ENCODE measurements at places on chromosomes 3 and 15.

DNA sequence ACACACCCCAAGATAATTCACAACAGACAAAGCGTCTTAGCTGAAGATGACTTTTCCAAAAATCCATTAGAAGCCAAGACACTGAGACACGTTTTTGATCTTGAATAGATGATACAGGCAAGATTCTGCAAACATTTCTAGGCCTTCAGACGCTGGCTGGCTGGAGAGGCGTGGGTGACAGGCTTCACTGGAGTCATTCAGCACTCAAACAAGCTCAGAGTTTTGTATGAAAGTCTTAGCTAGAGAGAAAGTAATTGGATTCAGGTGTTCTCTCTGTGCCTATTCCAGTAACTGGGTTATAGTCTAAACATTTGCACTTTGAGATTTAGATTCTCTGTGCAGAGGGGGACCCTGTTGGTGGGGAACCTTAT lies 147.7 kb upstream of the BHLHE40 start:
- no peak for DNase-seq

DNA sequence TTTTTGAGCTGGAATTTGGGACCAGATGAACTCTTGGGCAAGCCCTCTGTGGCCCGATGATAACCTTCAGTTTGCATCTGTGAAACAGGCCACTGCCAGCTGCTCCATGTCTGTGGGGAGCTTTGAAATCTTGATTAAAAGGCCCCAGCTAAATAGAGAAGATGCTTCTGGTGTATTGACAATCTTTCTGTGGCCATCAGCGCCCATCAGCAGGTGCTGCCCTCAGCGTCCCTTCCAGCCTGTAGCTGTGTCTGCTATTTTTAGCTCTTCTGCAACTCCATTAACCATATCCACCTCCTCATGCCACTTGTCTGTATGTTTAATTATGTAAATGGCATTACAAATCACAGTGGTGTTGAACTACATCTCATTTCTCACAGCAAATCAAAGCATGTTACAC lies 54.0 kb downstream of the CHCHD6 start:
- no peak for DNase-seq

GRCh38 chr3:97817965-97818364 lies 3.8 kb upstream of the CRYBG3 start:
- no peak for DNase-seq

GRCh38 chr15:69422336-69422895 lies 8.3 kb downstream of the KIF23 start:
- DNase-seq: no peak

DNA sequence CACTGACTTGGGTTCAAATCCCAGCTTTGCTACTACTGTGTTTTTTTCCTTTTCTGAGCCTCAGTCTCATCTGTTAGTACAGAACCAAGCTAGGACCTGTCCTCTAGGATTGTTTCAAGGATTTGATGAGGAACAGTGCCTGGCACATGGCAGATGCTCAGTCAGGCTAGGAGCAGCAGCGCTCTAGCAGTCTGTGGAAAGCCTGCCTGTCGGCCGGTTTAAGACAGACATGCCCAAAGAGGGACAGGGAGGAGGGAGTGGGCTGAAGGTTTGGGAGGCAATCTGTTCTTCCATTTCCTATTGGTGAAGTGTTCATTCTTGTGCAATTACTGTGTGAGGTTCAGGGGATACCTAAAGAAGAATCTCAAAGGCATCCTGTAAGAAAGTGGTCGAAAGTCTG lies 35.1 kb upstream of the RGMA start:
- DNase-seq: no peak

- no peak for DNase-seq
Observed at GRCh38 chr3:187507266-187507665, 139.1 kb downstream of the RTP4 start.

DNA sequence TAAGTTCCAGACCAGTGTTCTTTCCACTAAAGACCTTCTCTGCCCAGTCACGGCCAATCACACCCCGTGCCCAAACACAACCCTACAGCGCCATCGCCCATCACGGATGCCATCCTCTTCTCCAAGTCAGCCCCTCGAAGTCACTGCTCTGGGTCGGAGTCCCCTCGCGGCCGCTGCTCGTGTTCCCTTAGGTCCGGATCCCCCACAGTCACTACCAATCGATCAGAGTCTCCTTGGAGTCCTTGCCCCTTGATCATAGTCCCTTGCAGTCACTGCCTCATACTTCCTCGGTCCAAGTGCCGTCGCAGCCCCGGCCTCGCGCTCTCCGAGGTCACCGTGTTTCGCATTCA lies 461 bp downstream of the PCYT1A start:
- no peak for DNase-seq

DNA sequence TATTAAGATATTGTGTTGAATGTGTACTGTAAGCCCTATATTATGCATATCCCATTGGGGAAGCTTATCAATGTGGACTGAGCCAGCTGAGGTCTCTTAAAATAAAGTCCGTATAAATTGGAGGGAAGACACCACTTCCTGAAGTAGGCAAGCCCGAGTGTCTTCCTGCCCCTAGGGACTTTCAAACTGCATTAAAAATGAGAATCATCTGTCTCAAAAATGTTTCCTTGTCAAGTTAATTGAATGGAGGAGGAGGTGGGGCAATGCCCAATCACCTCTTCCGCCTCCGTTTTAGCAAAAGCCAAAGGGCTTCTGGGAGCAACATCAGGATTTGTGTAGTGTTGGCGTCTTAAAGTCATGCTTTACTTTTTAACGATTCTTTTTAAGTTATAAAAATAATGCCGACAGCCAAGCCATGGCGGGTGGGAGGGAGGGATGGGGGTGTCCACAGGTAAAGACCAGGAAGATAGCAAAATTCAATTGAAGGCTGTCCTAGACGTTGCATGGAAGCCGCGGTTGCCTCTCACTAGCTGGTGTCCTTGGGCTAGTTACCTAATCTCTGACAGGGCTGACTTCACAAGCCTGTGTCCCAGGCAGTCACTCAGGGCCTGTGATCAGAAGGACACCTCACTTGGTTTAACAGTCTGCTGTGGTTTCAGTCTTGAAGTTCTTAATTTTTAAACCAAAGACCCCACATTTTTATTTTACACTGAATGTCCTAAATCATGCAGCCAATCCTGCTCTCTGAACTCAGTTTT lies 524.9 kb upstream of the PROK2 start:
- no peak for DNase-seq

GRCh38 chr3:127760791-127761440 lies 61.4 kb downstream of the MGLL start:
- no peak for DNase-seq

DNA sequence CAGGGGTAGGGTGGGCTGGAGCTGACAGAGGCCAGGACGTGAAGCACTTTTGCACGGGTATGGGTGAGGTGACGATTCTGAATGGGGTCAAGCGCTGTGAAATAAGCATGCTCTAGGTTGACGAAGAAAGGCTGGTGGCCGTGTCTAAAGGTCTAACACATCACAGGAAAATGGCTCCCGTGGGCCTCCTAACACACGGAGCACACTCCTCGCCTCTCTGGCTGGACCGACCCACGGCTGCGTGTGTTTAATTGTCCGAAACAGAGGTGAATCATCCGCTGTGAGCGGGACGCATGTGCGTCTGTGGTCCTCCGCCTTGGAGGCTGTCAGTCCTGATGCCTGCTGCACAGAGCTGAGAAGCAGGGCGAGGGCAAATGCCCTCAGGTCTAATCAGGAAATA lies 130.6 kb downstream of the NSMCE3 start:
- DNase-seq: no peak

DNA sequence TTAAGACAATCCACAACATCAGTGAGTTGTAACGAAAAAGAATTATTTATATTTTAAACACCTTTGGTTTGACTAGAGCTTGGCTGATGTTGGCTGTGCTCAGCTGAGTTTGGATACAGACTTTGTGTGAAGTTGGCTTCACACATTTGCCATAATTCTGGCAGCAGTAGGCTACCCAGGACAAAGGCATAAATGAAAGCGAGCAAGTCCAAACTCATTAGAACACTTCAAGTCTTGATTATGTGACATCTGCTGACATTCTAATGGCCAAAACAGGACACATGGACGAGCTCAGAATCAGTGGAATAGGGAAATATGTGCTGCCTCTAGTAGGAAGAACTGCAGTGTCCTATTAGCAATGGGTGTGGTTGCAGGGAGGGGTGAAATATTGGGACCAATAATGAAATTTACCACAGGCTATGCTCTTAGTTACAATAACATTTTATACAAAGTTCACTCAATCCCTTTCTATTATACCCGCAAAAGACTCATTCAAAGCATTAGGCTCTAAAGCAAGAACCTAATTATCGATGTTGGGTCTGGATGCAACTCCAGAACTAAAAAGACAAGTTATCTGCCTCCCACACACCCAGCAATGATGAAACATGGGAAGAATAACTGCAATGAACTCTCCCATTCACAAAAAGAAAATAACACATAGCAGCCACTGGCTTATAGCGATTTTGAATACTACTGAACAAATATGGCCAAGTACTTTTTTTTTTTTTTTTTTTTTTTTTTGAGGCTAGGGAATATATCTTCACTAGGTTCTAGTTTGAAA lies 493.9 kb upstream of the RASGRP1 start:
- DNase-seq: no peak

- DNase-seq: no peak
Observed at GRCh38 chr3:5078151-5078550, 43.9 kb upstream of the ARL8B start.
